ENCODE measurements at places on chromosomes 5 and 9.

DNA sequence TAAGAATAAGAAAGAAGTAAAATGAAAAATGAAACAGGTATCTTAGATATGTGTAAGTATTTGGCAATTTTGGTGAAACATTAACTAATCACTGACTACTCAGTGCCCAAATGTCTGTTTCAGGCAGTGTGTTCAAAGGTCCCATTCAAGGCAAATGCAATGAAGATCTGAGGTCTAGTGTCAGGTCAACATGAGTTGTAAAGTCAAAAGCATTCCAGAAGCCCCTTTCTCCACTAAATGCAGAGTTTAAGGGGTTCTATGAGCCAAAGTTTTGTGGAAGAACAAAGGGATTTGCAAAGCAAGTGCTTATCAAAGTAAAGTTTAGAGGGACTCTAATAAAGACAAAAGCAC, 71.0 kb upstream of the GPBP1 start:
- DNase-seq, result no peak

DNA sequence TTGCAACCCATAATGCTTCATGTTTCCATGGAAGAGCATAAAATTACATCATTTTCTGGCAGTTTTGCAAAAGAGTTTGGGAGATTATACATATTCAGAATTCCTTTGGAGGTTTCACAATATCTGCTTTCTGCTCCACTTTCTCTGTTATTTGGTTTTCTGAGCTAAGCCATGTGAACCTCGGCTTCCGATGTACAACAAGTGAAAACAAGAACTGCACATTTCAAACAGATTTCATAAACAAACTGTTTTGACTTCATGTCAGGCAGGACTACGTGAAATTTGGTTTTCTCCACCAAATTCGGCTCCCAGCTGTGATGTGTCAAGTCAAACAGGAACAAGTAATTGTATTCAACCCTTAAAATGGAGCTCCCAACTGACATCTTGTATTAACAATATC, 609.8 kb downstream of the IRX1 start:
- DNase-seq, result no peak

GRCh38 chr5:135457424-135458071, 5.4 kb upstream of the TIFAB start:
- peak; percentile 42 for DNase-seq

DNA sequence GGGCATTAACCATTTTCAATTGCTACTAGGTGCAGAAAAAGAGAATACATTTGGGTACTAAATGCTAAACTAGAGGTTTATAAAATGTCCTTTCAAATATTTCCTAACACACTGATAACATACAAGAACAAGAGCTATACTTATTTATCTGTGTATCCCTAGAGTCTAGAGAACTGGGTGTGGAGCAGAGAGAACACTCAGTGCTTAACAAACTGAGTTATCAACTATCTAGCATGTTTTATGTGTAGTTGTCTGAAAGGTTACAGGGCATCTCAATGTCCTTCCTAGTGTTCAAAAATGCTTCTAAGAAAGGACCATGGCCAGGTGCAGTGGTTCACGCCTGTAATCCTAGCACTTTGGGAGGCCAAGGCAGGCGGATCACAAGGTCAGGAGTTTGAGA, 40.3 kb downstream of the NR6A1 start:
- no peak for DNase-seq

GRCh38 chr5:56802205-56802604, 13.1 kb upstream of the MAP3K1 start:
- no peak for DNase-seq

DNA sequence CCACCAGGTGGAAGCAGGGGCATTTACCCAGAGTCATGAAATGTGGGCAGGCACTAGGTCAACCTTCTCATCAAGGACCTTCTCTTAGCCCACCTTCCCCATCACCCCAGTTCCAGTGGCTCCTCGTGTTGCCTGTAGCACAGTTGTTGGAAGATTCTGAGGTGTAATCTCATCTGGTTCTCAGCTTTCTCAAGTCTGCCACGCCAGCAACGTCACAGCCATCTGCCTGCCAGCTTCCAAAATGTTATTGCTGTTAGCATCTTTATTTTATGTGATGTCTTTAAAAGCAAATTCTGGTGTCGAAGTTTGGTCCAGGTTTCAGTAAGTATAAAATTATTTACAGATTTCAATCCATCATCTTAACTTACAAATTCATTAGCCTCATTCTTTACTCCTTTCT, 10.7 kb downstream of the C9orf153 start:
- no peak for DNase-seq

DNA sequence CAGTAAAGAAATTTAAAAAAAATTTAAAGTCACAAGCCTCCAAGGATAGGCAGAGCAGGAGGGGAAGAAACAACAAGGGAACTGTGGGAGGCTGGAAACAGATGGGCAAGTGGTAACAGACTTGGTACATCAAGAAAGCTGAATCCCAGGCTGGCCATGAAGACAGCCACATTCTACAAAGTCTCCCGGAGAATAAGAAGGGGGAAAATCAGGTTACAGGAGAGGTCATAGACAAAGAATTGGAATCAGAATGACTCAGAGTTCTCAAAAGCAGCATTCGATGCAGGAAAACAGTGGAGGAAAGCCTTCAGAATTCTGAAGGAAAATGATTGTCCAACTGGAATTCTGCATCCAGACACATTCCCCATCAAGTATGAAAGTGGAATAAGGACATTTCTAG, 129.7 kb downstream of the ADAMTS2 start:
- no peak for DNase-seq

GRCh38 chr9:38318759-38319495, 73.6 kb upstream of the ALDH1B1 start:
- DNase-seq, result no peak

DNA sequence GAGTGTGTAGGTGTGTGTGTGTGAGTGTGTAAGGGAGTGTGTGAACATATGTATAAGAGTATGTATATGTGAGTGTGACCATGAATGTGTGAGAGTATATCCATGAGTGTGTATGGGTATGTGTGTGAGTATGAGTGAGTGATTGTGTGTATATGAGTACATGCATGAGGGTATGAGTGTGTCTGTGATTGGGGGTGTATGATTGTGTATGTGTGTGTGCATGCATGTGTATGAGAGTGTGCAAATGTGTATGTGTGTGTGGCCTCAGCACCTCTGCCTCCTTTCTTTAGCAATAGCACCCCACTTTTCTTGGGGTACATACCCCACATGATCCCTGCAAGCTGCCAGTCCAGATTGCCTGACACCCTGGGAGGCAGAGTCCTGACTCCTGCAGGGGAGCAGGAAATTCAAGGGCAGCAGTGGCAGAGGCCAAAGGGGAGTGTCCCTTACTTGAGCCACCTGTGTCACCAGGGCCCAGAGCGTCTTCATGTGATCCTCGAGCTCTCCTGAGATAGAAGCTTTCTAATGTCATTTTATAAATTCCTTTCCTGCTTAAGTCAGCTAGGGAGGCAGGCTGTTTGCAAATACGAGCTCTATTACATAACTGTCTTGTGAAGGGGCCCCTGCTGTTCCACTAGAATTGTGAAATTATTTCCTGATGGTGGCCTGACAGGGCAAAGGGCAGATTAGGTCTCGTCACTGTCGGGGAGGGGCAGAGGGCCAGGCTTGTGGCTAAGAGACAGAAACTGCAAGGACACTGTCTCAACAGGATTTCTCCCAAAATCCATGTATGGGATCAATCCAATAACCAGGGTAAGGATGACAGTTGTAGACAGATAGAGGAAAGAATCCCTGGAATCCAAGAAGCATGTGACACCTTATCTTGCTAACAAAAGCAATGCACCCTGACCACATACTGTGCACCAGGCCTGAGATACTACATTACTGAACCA, 389.1 kb downstream of the GADD45G start:
- DNase-seq, result no peak

Measured in activated CD4-positive, alpha-beta T cell treated with anti-CD3 and anti-CD28 coated beads, Interleukin-2, amount 50 U/mL, for 4 hours (primary cell).